ENCODE measurements at places on chromosomes 4 and X.

DNA sequence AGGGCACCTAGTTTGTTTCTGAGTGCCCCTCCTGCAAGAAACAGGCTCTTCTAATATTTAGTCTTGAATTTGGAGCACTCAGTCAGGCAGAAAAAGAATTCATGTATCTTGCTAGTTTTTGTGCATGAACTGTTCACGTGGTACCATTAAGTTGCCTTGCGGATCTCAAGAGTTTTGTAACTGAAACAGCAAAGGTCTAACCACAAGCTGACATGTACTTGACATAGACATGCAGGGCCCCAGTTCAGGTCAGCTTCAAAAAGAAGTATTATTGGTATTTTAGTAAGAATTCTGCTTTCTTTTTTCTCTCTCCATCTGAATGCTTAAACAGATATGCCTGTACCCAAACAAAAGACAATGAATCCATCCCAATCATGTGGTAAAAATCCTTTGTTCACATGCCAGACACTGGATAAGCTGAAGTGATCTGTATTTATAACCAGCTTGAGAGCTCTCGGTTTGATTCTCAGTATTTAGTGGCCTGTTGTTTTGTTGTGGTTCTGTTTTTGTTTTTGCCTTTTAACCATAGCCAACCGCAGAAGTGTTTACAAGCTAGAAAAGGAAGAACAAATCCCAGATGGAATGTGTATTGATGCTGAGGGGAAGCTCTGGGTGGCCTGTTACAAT lies 13.0 kb downstream of the RGN start:
- DNase-seq = no peak

- peak; percentile 88 for DNase-seq
These were observed 711 bp downstream of the PNMA6E start for GRCh38 chrX:153400146-153401132.

DNA sequence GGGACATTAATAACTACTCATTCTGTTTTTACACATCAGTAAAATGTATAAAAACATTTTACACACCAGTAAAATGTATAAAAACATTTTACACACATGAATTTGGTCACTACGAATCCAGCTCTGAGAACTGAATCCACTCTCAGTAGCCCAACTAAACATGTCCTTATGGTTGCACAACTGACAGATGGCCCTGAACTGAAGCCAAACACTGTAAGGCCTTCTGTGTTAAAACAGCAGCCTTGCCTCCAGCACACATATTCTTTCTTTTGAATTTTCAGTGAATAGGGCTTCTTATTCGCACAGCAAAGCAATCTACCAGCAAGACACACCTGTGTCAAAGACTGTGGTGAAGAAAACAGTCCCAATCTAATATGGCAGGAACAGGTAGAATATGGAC lies 169.9 kb upstream of the FMR1 start:
- DNase-seq = no peak

- DNase-seq = no peak
These were observed 77.5 kb downstream of the INTS12 start for GRCh38 chr4:105630670-105631655.

DNA sequence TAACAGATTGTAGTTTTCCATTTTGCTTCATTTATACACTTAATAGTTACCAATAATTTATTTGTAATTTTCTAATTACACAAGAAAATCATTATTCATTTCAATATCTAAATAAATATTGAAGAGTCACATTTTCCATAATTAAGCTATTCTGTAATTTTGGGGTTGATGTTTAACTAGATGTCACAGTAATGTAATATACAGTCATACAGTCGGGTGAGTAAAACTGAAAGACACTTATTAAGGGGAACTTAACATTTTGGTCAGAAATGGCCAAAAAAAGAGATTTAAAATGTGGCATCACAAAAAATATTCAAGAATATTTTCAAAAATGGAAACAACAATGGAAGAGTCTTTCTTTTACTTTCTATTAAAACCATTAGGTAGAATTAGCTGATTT lies 1080.3 kb downstream of the ARAP2 start:
- no peak for DNase-seq

GRCh38 chr4:104421566-104421965 lies 73.1 kb downstream of the CXXC4 start:
- no peak for DNase-seq

- DNase-seq = no peak
These were observed at the start of gene FDCSP for GRCh38 chr4:70225824-70226223. TSS of gene FDCSP (plus strand) at chr4:70226124. CDS start at chr4:70231195, 5,071 bp downstream.

DNA sequence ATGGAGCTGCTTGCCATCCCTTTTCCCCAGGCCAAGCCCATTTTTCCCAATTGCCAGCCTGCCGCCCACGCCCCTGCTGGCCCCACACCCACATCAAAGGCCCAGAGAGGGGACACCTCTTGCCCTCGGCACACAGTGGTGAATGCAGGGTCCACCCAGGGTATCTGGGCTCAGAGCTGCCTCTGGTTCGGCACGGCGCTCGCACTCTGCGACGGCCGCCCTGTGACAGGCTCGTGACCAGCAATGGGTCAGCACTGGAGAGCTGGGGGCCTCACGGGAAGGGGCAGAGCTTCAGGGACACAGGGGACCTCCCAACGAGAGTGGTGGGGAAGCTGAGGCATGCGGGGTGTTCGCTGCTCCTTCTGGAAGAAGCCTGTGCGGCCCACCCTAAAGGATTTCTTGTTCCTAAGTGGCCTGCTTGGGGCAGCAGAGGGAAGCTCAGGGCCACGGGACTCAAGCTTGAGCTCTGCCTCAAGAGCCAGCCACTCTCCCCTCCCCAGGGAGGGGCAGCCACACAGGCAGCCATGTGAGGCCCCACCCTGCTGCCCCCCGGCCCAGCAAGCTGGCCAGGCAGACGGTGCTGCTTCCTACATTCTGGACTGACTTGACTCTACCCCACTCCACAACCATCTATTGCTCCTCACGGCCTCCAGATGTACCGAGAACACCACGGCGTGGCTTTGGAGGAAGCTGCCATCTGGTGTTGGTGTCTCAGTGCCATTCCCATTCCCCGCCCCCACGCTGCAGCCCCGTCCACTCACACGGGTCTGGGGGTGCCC lies 73.7 kb downstream of the ABLIM2 start:
- DNase-seq = no peak
